ENCODE measurements at places on chromosomes 2 and 18. TPM values are rescaled to one million over a fixed set of nuclear protein-coding genes. Genes with fewer than 3 reads are reported as not detected.

The GPR75 gene
- total RNA-seq = 3.9 TPM

The PDK1 gene
- 19.0 TPM for total RNA-seq

- H3K27me3 ChIP-seq = no peaks in the 10 kb centered on the region
- DNase-seq = no peak
- peak overlapping the region; percentile 34 for H3K27ac ChIP-seq
- no peak overlapping the region for H3K4me3 ChIP-seq
- peaks cover 19% of the 10 kb centered on the region for H3K36me3 ChIP-seq
- H3K4me1 ChIP-seq = peaks cover 21% of the 10 kb centered on the region
Measured at GRCh38 chr2:152543717-152544116, 173.5 kb downstream of the PRPF40A start.

DNA sequence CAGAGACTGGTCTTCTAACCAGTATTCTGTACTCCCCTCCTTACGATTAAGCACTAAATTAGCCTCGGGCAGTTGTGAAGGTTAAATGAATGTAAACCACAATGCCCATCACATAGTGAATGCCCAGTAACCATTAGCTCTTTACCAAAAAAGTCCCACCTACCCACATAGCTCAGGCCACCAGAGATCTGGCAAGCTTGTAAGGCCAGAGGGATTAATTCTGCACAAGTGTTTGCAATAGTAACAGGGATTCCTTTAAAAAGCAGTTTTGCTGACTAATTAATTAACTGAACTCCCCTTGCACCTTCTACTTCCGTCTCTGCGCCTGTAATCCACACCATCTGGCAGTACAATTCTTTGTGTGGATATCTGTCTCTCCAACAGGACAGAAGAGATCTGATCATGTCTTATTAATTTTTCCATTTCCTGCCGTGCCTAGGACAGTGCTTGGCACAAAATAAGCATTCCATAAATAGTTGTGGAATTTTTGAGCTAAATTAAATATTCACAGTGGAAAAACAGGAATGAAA is 36.2 kb upstream of the IGFBP2 start:
- no peak overlapping the region for H3K4me3 ChIP-seq
- H3K27me3 ChIP-seq = peaks cover 4% of the 10 kb centered on the region
- no peak overlapping the region for H3K27ac ChIP-seq
- no peak for DNase-seq

DNA sequence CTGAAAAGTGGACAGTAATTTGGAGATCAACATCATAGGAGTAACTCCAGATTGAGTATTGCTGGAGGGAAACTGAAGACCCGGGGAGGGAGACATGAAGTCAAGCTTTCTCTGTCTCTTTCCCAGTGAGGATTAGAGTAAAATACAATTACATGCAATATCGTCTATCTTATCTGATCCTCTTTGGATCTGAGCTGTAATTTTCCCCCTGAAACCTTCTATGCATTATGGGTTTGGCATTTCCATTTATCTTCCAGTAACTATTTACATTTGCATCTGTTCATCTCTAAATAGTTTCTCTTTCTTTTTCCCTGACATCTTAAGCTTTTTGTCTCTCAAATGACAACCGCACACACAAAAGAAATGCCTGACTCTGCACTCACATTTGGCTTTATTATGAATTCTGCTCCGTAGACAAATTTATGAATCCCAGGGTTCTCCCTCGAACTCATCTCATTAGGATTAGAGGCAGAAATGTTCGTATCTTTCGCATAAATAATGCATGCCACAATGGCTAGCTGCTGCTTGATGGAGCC is 113.1 kb downstream of the SPP2 start:
- H3K4me1 ChIP-seq = peaks cover 36% of the 10 kb centered on the region
- no peak overlapping the region for H3K4me3 ChIP-seq
- H3K27me3 ChIP-seq = no peaks in the 10 kb centered on the region
- H3K36me3 ChIP-seq = no peaks in the 10 kb centered on the region
- no peak overlapping the region for H3K27ac ChIP-seq
- DNase-seq = no peak

- no peak overlapping the region for H3K4me3 ChIP-seq
- H3K27me3 ChIP-seq = no peaks in the 10 kb centered on the region
- H3K36me3 ChIP-seq = no peaks in the 10 kb centered on the region
- H3K4me1 ChIP-seq = no peaks in the 10 kb centered on the region
- no peak for DNase-seq
- H3K27ac ChIP-seq = no peak overlapping the region
Measured at GRCh38 chr2:151381266-151381665, 23.9 kb downstream of the TNFAIP6 start.
